ENCODE measurements at places on chromosomes 13 and 19. TPM values are rescaled to one million over a fixed set of nuclear protein-coding genes. Genes with fewer than 3 reads are reported as not detected.

Gene FUT2
- total RNA-seq, result not detected

Gene WTIP
- 18.8 TPM for total RNA-seq

Gene DCT
- 0.31 TPM for total RNA-seq

Gene ZNF844
- 8.0 TPM for total RNA-seq

Gene NPAS1
- not detected for total RNA-seq

Gene ATP4A
- not detected for total RNA-seq

Gene ZFP36
- total RNA-seq, result 276 TPM

Gene COL5A3
- total RNA-seq, result 9.8 TPM

Gene TSHZ3
- total RNA-seq, result 15.6 TPM

DNA sequence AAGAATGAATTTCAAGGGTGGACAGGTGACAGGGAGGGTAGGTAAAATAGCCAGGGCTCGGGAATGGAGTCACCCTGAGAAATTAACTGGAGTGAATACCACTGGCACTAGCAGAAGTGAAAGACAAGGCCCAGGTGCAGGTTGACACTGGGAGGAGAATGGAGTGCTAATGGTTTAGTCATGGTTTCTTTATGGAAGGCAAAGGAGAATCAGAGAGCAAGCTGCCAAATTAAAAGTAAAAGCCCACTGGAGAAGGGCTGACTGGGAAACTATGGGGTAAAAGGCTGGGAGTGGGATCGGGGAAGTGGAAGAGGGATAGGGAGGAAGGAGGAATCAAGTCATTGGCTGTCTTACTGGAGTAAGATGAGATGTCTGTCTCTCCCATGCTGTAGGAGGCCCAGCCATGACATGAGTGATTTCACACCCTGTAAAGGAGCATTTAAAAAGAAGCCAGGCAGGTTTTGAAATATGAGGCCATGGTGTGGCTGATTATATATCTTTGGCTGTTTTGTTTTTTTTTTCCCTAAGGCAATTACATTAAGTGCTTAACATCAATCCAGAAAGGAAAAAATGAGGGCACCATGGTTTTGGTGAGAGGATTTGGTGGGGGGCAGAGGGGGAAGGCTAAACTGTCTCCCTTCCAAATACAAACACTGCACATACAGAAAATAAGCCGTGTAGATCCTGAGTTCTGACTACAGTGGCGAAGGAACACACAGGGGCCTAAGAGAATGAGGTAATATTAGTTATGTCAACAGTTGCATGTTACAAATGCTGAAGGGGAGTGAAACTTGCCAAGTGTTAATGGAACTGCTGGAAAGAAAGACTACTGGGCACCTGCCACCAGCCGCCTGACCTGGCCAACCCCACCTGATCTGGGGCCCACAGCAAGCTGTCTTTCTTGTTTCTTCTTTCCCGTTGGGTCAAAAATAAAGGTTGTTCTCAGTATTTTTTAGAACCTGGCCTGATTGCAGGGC lies 183.5 kb upstream of the TSC22D1 start:
- peak; percentile 84 for ATAC-seq

DNA sequence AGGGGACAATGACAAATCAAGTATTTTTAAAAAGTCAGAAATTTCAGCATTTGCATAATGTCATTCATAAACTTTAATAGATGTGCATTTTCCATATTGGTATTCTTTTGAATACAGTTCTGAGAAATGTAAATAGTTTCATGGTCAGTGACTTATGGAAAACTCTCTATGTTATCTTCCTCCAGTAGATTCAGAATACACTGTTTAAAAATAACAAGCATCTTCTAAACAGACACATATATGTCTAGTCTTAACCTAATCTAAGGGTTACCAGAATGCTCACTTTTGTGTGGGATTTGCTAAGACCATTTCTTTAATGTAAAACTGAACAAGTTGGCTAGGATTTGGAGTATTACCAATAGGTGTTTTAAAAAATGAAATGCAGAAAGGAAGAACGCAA lies 119.8 kb upstream of the SGCG start:
- ATAC-seq, result no peak

- ATAC-seq, result no peak
Observed at GRCh38 chr13:113210833-113211232, 1.4 kb downstream of the CUL4A start.

DNA sequence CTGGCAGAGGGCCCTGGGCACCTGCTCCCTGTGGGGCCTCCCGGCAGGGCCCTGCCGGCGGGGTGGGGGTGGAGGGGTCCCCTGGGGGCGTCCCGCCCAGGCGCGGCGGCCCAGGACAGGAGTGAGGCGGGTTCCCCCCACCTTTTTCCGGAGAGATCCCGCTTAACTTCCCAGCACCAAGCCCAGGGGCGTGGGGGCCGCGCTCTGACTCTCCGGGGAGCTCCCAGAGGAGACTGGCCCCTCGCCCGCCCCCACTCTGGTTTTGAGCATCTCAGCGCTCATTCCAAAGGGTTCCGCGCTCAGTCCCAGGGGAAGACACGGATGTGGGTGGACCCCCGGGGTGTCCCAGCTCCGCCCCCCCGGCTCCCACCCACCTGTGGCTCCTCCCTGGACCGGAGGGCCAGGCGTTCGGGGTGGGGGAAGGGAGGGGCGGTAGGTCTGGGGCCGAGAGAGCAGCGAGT lies 476 bp downstream of the C2CD4C start:
- no peak for ATAC-seq

DNA sequence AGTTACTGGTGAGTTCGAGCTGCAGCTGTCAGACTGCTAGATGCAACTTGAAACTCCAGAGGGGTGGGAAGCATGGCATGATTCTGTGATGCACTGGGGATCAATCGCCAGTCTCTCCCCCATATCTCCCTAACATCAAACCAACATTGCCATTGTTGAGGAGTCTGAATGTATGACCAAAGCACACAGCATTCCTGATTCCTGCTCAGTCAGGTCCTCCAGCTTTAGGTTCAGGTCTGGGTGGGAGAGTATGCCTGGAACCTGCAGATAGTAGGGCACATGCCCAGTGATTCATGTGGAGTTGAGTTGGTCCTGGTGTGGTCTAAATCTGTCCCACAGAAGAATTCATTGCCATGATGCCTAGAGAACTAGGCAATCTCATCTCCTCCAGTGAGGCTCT lies 269.1 kb downstream of the GPC5 start:
- ATAC-seq, result no peak

DNA sequence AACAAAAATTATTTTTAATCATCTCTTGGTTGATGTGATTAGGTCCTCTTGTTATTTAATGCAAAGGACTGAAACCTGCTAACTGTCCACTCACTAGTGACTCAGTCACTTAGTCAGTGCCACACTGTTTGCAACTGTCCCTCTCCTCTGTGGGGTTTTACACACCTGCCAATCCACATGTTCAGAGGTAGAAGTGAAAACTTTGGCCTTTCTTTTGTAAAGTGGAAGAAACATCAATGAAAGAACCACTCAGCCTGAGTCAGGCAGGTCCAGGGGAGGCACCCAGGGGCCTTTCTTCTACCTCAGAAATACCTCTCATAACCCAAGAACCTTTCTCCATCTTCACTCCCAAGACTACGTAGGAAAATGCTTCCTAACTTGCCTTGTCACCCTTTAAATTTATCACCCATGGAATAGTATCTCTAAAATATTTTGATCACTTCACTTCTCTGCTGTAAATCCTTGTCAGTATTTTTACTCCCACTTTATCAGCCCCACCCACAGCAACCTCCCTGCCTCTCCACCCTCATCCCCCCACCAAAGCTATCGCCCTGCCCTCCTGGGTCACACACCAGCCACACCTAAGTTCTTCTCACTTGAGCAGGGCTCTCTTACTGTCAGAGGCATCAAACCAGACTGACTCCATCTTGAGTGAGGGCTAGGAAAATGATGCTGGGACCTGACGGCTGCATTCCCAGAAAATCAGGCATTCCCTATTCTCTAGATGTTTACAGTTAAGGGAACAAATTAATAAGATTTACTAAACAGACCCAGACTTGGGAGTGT lies 29.6 kb upstream of the EEF1AKMT1 start:
- no peak for ATAC-seq

GRCh38 chr19:18742838-18743783 lies 48.0 kb downstream of the COMP start:
- ATAC-seq, result peak; percentile 48

DNA sequence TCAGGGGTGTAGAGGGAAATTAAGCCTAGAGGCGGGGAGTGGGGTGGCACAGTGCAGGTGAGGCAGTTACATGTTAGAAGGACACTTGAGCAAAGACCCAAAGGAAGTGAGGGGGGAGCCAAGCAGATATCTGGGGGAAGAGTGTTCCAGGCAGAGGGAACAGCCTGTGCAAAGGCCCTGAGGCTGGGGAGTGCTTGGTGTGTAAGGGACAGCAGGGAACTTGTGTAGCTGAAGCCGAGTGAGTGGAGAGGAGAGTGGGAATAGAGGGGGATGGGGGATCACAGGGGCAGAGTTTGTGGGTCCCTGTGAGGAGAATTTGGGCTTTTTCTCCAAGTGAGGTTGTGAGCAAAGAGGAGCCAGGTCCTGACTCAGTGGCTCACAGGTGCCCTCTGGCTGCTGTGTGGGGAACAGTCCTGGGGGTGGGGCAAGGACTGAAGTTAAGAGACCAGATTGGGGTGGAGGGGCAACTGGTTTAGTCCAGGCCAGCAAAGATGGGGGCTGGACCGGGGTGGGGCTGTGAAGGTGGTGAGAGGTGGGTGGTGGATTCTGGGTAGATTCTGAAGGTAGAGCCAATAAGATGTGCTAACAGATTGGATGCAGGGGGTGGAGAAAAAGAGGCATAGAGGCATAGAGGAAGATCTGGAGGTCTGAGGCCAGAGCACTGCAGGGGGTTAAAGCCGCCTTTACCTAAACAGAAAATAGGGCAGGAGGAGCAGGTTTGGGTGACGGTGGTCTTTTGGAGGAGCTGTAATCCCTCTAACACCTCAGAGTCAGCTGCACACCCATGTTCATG lies 75.3 kb downstream of the CACNA1A start:
- ATAC-seq, result no peak

- ATAC-seq, result peak; percentile 79
Observed at GRCh38 chr19:45607071-45608029, 5.3 kb upstream of the GPR4 start.

GRCh38 chr19:29630655-29631054 lies 24.6 kb downstream of the POP4 start:
- ATAC-seq, result no peak

- peak; percentile 50 for ATAC-seq
Observed at GRCh38 chr19:14432791-14433553, at the start of gene PKN1. Gene PKN1, plus strand, starts transcription at chr19:14433306. Its CDS starts 216 bp downstream, at chr19:14433522.

- ATAC-seq, result no peak
Observed at GRCh38 chr13:108315273-108315672, 45.8 kb downstream of the TNFSF13B start.

DNA sequence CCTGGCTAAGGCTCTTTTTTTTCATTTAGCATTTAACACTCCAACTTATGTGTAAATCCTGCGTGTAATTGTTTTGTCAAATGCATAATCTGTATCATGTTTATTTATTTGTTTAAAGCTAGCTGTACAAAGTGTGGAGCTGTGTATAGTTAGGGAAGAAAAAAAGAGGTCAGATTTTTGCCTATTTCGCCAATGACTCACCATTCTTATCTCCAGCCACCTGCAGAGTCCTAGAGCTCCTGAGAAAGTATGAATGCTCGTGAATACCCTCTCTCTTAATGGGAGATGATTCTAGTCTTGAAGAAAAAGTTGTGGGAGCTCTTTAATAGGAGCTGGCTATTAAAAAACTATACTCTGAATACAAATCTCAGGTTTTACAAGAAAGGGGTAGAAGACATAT lies 778.8 kb upstream of the SLITRK5 start:
- no peak for ATAC-seq

DNA sequence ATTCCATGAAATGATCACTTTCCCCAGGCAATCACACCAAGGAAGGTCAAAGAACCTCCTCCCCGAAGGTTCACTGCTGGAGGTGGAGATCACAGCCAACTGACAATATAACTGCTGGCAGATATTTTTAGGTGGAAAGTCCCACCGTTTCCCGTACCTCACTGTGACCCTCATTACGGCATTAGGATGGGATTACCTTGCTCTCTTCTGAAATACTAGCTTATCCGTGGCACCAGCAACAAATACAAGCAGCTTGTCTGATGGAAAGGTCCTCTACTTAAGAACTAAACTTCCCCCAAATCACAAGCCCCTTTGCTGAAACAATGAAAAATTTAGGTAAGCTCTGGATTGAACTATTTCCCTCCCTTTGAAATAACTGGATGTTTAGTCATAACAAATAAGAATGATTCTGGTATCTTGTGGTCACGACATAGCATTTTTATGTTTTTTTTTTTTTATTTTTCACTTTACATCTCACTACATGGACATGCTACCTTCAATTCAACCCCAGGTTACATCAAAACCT lies 178.9 kb downstream of the COL4A1 start:
- ATAC-seq, result no peak

DNA sequence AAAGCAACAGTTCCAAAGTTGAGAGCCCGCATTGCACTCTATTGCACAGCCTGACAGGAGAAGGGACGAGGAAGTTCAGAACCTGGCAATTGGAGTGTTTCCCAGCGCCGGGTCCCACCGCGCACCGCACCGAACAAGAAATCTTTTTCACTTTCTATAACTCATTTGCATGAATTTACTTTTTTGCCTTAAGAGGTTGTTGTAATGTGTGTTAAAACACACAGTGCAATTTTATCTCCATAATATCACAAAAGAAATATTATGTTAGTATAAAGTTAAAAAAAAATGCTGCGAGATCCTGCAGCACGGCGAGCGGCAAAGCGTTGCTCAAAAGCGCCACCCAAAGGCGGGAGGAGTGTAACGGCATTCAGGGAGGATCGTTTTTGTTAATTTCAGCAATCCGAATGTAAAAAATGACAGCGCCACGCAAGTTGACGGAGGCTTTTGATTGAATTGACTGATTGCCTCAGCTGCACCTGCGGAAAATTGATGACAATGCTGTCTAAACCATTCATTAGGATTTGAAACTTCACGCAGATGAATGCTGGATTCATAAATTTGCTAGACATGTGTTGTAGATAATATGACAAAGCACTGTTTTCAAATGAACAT lies 303.6 kb upstream of the ZNF507 start:
- ATAC-seq, result no peak

- ATAC-seq, result no peak
Observed at GRCh38 chr13:66225072-66225471, 1005.1 kb downstream of the PCDH9 start.

DNA sequence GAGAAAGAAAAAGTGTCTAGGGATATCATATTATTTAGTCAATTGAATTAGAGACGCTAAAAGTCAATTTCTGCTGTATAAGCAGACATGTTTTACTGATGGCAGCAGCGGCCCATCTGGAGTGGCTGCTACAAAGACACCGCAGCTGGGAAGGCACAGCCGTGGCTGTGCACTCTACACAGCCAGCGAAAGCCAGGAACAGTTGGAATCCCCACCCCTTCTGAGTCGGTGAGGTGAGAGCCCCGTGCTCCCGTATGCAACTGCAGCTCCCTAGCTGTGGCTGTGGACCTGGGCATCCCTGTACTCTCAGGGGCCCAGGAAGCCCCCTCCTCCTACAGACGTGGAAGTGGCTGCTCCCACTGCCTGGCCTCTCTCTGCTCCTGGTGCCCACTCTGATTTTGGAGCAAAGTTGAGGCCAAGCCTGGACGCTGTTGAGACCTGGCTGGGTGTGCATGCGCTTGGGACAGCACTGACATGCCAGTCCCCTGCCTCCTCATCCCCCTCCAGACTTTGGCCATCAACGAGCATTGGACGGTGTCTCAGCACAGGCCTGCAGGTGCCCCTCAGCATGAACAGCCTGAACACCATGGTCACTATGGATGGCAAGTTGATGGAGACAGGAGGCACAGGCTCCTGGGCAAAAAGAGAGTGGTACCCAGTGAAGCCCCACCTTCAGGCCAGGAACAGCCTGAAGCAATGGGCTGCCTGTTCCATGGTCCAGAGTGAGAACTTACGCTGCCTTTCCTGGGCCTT lies 944.0 kb upstream of the MIR17HG start:
- ATAC-seq, result no peak

GRCh38 chr19:33780251-33780650 lies 16.4 kb upstream of the KCTD15 start:
- no peak for ATAC-seq

All from gastroesophageal sphincter (tissue), 4 donors.